Stimulated activated CD4-positive, alpha-beta T cell treated with anti-CD3 and anti-CD28 coated beads, Interleukin-15, amount 100 ng/mL, for 24 hours (primary cell): ENCODE measurements at places on chromosomes 2 and 18.

- DNase-seq = no peak
Observed at GRCh38 chr2:69143748-69144360, 130.9 kb downstream of the ANTXR1 start.

- DNase-seq = no peak
Observed at GRCh38 chr2:121362774-121363173, 77.8 kb upstream of the TFCP2L1 start.

DNA sequence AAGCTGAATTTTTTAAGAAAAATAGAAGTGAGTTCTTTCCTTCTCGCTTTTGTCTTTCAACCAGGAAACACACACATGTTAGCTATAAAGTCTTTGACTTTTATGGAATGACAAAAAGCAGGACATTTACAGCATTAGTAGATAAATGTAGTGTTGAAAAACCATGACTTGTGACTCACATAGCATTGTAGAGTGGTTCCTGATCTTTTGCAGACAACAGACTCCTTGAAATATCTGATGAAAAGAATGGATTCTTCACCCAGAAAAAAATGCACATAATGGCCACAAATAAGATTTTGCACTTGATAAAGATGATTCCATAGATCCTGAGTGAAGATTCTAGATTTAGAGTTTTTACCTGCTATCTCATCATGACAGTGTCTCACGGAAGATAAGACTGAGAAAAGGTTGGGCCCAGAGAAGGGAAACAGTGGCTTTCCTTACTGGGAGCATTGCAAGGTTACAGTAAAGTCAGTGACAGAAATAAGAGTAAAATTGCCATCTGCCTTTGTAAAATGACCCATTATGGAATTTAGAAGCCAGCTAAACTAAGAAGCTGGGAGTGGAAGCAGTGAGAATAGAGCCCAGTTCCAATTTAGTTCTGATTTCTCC is 14.0 kb downstream of the SMARCAL1 start:
- no peak for DNase-seq

- DNase-seq = no peak
Observed at GRCh38 chr2:46082531-46083485, 214.4 kb upstream of the EPAS1 start.
